ENCODE measurements at places on chromosomes 5 and 9. TPM values are rescaled to one million over a fixed set of nuclear protein-coding genes. Genes with fewer than 3 reads are reported as not detected.

Gene OTP
- total RNA-seq, result 0.08 TPM

Gene MRPL22
- total RNA-seq, result 57.6 TPM

Gene SURF2
- 47.3 TPM for total RNA-seq

Gene GPR21
- total RNA-seq, result not detected

Gene HMGCS1
- 57.8 TPM for total RNA-seq

Measured in A549 treated with dexamethasone at 1 μM for 4 hours (cell line).